ENCODE measurements at places on chromosomes 1 and 21. TPM values are rescaled to one million over a fixed set of nuclear protein-coding genes. Genes with fewer than 3 reads are reported as not detected.

Gene TMPRSS15
- polyA plus RNA-seq, result 0.22 TPM

- no peak for DNase-seq
Observed at GRCh38 chr1:117635805-117636204, 30.0 kb downstream of the TENT5C start.

Gene CYYR1
- 49.4 TPM for polyA plus RNA-seq

DNA sequence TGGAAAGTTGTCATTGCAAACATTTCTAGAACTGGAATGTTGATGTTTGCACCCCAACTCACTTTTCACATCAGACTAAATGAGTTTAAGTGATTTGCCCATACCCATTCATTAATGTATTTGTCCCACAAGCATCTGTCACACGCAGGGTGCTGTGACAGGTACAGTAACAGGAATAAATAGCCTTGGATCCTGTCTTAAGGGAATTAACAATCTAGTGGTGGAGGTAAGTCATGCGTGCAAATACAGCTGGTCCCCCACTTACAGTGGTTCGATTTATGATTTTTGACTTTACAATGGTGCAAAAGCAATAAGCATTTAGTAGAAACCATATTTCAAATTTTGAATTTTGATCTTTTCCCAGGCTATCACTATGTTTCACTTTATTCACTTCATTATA lies 17.5 kb upstream of the PRDM2 start:
- DNase-seq, result no peak

- no peak for DNase-seq
Observed at GRCh38 chr1:59152511-59152910, 144.4 kb upstream of the FGGY start.
